ENCODE measurements at places on chromosomes 5 and 9.

DNA sequence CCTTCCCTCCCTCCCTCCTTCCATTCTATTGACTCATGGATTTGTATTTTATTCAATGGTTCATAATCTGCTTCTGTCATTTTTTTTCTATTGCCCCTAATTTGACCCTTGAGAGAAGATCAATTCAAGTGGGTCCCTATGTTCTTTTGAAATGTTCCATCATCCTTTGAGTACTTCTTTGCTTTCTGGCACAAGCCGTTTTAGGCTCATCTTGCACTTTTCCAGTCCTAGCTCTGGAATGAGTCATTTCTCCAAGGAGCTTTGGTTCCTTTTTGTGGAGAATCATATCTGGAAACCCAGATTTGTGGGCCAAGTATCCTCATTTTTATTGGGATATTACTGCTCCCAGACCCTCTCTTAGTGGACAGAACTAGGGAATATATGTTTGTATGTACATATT lies 126.8 kb upstream of the PTPN3 start:
- DNase-seq = no peak

DNA sequence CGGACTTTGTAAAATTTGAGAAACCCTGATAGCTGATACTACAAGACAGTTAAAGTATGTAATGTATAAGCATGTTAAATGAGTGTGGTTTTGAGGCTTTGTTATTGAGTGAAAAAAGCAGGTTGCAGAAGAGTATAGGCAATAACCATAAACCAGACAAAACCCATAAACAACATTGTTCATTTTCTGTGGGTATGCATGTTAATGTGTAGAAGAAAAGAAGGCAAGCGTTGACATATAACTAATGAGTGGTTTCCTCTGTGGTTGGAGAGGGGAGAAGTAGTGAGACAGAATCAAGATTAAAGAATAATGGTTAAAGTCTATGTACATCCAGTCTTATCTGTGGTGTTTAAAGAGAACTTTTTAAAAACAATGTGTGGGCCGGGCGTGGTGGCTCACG lies 26.2 kb downstream of the RAD23B start:
- no peak for DNase-seq

- no peak for DNase-seq
These were observed 60.3 kb upstream of the NEK6 start for GRCh38 chr9:124197177-124198095.

DNA sequence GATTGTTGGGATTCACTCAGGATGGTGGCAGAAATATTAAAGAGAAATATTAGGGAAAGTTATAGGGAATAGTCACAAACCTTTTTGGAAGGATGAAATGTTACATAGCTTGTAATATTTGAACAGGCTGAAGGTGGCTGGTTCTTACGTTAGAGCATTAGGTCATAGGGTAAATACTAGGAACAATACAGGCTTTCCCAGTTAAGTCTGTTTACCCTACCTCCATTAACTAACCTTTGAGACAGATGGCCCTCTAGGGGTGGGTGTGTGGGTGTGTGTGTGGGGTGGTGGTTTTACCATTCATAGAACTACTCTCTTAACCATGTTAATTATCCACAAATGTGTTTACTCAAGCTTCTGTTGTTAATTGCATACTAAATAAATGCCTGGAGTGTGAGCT lies 94.3 kb upstream of the STK32A start:
- no peak for DNase-seq

DNA sequence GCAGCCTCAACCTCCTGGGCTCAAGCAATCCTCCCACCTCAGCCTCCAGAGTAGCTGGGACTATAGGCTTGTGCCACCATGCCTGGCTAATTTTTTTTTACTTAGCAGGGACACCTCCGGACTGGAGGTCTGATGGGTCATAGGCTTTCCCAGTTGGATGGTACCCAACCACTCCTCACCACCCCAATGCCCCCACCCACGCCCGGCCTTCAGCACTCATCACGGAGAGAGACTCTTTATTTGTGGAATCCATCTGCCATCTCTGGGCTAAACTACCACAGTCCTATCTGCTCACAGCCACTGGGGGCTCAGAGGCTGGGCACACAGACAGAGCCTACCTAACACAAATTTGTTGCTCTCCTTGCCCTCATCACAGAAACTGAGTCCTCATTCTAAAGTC lies 58.3 kb upstream of the STXBP1 start:
- no peak for DNase-seq

DNA sequence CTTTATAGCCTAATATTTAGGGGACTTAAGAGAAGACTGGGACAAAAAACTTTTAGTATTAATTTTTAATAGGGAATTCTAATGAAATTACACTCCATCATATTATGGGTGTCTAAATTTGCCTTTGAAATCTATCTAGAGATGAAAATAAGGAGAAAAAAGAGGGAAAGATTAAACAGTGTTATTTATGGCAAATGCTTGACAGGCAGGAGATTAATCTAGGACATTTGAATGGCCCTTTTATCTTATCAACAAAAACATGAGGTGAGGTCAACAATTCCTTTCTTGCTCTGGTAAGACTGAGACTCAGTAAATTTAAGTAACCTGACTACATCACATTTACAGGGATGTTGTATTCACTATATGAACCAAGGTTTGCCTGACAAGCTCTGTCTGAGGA lies 852.8 kb upstream of the CTNND2 start:
- DNase-seq = no peak

All from stimulated activated CD8-positive, alpha-beta memory T cell treated with anti-CD3 and anti-CD28 coated beads, Interleukin-12 subunit alpha, Interleukin-12 subunit beta, amount 100 ng/mL, for 1 hour (primary cell).